ENCODE measurements at places on chromosomes 16 and 17.

DNA sequence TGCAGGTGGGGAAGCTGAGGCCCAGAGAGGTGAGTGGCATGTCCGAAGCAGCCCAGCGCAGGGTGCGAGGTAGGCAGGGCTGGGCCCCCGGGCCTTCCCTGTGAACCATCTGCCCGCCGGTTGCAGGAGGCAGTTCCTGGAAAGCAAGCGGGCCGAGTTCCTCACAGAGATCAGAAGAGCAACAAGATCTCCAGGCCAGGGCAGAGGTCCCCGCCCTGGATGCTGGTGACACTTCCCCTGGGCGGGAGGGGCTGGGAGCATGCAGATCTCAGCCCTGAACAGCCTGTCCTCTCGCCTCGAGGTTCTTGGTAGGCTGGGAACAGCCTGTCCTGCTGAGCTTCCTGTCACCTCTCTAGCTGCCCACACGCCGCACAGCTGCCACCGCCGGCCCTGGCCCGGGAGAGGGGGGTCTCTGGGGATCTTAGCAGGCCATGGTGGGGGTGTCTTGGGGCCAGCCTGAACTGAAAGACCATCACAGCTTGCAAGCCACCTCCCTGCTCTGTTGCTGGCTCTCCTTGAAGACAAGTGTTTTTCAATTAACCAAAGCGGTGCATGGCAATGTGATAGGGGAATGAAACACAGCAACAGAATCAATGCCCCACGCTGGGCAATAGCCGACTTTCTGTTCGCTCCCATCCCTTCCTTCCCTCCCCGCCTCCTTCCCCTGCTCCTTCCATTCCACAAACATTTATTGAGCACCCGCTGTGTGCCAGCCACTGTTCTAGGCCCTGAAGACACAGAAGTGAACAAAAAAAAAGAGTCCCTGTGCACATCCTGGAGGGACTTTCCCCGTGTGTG lies 31.7 kb downstream of the SOCS1 start:
- DNase-seq: no peak

DNA sequence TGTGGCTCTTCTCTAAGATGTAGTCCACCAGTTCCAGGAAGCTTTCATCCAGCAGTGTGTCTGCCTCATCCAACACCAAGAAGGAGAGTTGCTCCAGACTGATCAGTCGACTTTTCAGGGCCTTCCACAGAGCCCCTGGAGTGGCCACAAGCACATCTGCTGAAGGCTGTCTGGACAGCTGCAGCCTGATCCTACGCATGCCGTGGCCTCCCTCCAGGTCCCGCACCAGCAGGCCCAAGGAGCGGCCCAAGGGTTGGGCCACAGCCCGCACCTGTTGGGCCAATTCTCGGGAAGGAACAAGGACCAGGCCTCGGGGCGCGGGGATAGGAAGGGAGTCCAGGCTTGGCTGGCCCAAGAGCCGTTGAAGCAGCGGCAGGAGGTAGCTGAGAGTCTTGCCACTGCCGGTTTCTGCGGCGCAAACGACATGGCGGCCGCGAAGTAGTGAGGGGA lies 729 bp downstream of the DDX28 start:
- no peak for DNase-seq

GRCh38 chr16:80104401-80104800 lies 436.4 kb upstream of the DYNLRB2 start:
- no peak for DNase-seq

DNA sequence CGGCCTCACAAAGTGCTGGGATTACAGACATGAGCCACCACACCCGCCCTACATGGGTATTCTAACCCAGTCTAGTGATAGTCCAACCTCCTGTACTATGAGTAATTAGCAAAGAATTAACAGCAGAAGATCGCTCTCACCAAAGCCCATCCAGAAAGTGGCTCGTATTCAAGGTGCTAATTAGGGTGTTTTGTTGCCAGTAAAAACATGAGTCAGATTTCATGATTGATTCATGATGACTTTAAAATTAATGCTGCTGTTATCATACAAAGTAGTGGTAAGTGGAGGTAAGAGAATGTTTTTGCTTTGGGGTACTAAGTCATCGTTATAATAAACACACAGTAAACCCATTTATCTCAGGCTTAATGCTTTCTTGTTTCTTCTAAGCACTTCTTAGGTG lies 428.8 kb downstream of the WWOX start:
- DNase-seq: no peak

DNA sequence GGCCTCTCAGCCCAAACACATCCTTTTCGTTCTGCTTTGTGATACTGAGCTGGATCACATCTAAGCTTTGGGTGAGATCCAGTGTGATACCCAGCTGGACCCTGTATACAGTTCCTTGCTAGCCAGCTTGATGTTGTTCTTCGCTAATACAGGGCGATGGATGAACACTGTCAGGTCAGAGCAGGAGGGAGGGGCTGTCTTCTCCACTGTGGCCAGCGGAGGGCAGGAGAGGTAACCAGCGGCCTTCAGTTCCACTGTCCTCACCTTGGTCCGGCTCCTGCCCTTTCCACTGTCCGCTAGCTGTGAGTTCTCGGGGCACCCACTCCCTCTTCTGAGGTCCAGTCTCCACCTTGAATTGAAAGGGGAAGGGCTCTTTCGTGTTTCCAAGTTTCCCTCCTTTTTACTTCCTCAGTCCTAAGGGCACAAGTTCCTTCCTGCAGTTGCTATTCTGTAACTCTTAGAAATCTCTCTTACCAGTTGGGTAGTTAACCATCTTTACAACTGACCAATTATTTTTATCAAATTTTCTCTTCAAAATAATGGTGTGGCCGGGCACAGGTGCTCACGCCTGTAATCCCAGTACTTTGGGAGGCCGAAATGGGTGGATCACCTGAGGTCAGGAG lies 3.0 kb upstream of the ZNF213 start:
- DNase-seq: peak; percentile 46

- DNase-seq: no peak
These were observed 31.5 kb upstream of the LITAF start for GRCh38 chr16:11618107-11618717.

- no peak for DNase-seq
These were observed 131.0 kb upstream of the NUDT7 start for GRCh38 chr16:77591347-77591746.

- DNase-seq: no peak
These were observed 266.7 kb downstream of the SOX9 start for GRCh38 chr17:72387487-72387886.

GRCh38 chr16:65837464-65837863 lies 529.0 kb upstream of the CDH5 start:
- DNase-seq: peak; percentile 82

GRCh38 chr17:41140360-41141131 lies at the start of gene KRTAP4-6:
Gene KRTAP4-6, minus strand, starts transcription at chr17:41140544. Its CDS starts 57 bp downstream, at chr17:41140487.
- DNase-seq: no peak

DNA sequence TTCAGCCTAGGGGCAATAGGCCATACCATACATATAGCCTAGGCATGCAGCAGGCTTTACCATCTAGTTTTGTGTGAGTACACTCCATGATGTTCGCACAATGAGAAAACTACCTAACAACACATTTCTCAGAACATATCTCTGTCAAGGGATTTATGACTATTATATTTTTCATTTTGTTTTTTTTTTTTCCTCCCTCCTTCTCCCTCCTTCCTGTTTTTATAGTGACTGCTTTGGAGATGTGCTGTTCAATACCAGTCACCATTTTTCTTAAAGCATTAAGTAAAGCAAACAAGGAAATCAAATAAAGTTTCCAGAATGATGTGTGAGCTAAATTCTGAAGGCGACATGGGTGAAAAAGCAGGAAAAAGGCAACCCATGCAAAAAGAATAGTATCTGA lies 194.6 kb downstream of the STX8 start:
- no peak for DNase-seq

DNA sequence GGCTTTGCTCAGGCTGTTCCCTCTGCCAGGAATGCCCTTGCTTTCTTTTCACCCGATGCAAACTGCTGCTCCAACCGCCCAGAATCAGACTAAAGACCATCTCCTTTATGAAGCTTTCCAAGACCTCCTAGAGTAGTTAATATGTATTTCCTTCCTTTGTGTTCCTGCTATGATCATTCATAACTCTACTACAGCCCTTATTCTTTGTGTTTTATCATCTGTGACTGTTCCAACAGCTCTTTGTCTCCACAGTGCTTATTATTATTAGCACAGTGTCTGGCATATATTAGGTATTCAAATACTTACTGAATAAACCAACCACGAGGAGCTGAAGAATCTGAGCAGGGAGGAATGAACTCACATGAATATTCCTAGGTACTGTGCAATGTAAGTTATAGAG lies 7.6 kb downstream of the PSME3IP1 start:
- DNase-seq: no peak

DNA sequence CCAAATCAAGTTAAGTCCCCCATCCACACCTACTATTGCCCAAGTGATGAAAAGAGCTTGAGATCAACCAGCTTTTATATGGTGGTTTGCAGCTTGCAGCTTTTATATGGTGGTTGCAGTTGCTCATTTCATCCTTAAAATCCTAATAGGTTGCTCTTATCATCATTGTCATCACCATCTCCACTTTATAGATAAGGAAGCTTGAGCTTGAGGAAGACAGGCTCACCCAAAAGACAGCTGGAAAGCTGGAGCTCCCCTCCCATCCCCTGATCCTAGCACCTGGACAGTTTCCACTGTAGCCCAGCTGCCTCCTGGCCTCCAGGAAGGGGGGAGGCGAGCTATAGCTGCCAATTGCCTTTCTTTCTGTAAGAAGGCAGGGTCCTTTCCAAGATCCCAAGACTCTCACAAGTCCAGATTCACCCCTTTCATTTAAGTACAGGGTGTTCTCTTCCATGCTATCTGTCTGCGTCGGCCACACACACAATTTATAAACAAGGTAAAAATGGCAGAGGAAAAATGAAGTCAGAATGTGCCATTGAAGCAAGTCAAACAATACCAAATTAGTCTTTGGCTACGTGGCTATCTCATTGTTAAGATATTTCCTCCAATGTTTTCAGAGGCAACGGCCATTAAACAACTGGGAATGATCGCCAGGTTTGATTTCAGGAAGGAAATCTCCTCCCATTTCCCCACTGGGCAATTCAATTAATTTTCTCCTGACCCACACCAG lies 63.3 kb downstream of the PECAM1 start:
- DNase-seq: no peak

DNA sequence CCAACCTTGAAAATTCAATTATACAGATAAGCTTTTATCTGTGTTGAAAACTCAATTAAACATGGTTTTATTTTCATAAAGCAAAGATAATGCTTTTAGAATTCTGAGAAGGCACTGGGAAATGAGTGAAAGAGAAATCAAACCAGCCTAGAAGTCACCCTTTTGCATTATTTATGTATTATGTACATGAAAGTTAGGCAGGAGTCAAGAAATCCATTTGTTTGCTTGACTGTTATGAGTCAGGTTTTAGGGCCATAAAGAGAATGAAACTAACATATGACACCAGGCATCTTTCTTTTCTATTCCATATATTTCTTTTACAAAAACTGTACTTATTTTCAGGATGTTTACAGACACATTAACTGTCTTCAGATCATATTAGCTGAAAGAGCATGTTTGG lies 23.3 kb upstream of the CDH8 start:
- DNase-seq: no peak

DNA sequence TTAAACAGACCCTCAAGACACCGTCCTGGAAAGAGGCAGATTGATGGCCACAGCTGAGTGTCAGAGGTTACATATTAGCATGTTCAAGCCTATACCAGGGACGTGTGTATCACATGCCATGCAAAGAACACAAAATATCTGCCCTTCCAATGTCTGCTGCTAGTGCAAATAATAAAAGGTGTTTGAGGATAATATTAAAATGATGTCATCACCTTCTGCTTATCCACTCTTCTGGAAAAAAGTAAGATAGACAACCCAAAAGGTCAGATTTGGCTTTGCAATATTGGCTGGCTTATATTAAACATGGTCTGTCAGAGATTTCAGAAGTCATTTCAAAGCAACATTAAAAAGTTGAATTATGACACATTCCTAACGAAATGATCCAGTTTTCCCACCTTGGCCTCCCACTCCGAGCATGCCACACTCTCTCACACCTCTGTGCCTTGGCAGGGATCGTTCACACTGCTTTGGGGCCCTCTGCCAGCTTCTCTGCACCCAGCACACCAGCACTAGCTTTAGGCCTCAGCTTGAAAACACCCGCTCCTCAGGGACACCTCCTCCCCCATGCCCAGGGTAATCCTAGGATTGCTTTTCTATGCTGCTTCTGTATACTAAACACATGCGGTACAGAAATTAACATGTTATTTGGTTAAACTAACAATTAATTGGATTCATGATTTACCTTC lies 248.2 kb downstream of the NTN1 start:
- no peak for DNase-seq

- no peak for DNase-seq
These were observed 665.9 kb upstream of the SALL1 start for GRCh38 chr16:51816929-51817328.

Measured in MM.1S (cell line).